Tibial artery (tissue), 4 donors: ENCODE measurements at places on chromosomes 12 and 14.

GRCh38 chr12:46453428-46453827 is 80.9 kb upstream of the SLC38A2 start:
- no peak for DNase-seq

GRCh38 chr12:24970177-24970576 is 21.3 kb upstream of the BCAT1 start:
- DNase-seq = no peak

DNA sequence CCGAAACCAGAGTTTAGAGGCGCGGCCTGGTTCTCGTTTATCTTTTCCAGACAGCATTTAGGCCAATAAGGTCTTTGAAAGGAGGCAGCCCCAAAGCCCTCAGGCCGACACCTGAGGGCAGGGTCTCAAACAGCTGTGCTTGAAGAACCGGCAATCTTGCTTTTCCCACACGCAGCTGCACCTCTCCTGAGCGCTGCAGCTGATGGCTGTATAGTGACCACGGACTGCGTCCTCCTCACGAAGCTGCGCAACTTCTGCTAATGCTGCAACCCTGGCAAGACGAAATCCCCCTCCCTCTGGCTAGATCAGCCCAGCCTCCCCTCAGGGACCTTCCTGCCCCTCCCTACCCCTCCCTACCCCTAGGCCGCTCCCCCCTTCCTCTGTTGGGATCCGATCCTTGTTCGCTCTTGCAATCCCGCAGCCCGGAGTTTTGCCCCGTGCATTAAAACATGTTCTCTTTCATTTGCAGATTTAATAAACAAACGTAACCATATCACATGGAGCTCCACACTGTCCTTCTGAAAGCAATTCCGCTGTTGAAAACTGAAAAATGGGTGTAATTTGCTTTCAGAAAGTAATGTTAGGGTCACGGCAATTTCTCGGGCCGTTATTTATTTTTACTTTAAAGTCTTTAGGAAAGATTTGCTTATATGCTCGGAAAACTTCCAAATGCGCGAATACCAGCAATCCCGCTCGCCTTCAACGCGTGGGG is 4.8 kb upstream of the PAX9 start:
- DNase-seq = no peak

GRCh38 chr12:75634244-75635222 is 123.1 kb upstream of the KRR1 start:
- DNase-seq = no peak

DNA sequence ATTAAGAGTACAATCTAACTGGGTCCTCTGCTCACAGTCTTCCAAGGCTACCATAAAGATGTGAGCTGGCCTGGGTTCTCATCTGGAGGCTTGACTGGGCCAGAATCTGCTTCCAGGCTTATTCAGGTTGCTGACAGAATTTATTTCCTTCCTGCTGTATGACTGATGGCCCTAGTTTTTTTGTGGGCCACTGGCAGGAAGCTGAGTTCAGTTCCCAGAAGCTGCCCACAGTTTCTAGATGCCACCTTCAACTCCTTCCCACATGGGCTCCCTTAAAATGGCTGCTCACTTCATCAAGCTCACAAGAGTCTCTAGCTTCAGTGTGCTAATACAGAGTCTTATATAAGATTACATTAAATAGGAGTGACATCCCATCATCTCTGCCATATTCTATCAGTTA is 121.7 kb upstream of the CAND1 start:
- DNase-seq = no peak

GRCh38 chr14:75537071-75537470 is 14.8 kb downstream of the BATF start:
- DNase-seq = no peak

DNA sequence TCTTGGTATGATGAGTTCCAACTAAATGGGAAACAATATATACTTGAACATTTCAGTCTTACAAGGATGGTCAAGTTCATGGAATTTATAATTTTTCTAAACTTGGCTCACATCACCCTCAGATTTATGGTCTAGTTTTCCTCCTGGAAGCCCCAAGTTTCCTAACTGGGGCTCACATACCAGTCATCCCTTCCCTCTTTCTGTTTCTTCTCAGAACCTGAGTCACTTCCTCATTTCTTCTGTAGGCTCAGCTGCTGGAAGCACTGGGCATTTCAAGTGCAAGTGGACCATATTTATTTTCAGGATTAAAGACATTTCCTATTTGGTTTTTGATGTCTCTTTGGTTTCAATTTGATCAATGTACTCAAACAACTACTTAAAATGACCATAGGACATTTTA is 55.4 kb downstream of the GRIP1 start:
- no peak for DNase-seq

DNA sequence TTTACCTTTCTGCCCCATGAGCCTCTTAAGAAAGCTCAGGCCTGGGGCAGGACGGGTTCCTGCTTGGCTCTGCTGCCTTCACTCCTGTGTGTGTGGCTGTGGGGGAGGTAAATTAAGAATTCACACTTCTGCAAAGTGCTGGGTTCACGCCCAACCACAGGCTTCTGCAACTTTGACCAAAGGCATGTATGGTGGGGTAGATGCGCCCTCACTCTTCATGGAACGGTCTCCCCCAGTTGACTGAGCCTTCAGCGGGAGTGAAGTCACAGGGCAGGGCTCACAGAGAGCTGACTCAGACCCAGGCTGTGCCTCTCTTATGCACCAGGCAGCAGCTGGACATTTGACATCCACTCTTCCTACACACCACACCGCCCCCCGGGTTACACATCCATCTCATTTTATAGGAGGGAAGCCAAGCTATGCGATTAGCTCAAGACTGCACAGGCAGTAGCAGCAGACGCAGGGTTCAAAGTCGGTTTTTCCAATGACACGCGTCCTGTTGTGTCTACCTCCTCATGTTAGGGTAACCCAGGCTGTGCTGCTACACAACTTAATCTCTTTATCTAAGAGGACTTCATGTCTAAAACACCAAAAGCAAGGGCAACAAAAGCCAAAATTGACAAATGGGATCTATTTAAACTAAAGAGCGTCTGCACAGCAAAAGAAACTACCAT is 15.4 kb upstream of the BCL11B start:
- DNase-seq = no peak
